ENCODE measurements at places on chromosomes 11 and 22. TPM values are rescaled to one million over a fixed set of nuclear protein-coding genes. Genes with fewer than 3 reads are reported as not detected.

DNA sequence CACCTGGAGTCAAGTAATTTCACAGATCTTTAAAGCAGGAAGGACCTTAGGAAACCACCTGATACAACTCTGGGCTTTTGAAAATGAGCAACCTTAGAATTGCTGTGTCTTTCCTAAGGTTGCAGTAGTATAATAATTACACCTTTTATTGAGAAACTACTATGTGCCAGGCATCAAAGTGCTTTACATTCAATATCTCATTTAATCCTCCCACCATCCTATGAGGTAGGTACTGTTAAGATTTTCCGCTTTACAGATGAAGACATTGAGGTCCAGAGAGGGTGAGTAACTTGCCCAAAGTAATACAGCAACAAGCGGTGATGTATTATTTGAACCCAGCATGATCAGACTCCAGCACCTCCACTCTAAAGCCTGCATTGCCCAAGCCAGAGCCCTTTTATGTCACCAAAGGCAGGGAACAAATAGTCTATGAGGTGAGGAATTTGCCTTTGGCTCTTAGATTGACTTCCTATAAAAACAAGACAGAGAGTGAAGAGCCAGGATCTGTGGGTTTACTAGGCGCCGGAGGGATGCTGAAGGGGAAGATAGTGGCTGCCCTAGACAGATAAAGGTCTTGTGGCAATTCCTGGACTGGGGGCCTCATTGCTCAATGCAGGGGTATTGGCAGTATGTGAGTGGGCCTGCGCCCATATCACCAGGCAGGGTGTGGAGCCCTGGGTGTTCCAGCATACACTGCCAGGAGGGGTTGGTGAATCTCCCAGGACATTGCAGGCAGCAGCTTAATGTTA lies 157.1 kb downstream of the FBXO7 start:
- DNase-seq = no peak

- DNase-seq = no peak
These were observed 406.6 kb upstream of the LARGE1 start for GRCh38 chr22:34326901-34327300.

DNA sequence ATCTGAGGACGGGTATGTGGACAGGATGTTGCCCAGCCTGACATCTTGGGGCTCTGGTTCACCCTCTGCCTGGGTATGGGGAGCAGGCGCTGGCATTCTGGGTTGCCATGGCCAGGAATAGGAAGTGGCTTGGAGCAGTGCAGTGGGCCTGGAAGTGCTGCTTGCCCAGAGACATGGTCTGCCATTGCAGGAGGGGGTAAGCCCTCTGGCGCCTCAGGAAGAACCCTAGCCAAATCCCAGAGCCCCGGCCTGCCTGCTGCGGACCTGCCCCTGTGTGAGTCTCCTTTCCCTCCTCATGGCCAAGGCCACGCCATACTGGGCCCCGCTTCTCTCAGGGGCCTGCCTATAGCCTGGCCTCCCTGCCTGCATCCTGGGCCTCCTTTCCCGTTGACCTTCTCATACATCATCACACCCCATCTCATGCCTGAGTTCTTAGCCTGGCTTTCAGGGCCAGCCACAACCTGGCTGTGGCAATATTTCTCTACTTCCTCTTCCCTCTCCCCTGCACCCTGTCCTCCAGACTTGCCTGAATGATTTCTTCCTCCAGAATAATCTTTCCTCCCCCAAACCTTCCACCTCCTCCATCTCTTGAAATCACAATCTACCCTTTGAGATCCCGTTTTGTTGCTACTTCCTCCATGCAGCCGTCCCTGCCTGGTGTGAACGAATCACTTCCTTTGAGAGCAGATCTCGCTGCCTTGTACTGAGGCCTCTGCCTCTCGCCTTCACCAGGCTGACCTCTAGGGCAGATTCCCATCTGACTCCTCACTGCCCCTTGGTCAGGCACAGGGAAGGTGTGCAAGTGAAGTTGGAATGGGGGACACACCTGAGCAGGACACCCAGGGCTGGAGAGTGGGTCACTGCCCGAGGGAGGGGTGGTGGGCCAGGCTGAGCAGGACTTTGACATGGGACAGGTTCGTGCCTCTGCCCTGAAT lies 5.2 kb downstream of the CAPN5 start:
- DNase-seq = peak; percentile 33

DNA sequence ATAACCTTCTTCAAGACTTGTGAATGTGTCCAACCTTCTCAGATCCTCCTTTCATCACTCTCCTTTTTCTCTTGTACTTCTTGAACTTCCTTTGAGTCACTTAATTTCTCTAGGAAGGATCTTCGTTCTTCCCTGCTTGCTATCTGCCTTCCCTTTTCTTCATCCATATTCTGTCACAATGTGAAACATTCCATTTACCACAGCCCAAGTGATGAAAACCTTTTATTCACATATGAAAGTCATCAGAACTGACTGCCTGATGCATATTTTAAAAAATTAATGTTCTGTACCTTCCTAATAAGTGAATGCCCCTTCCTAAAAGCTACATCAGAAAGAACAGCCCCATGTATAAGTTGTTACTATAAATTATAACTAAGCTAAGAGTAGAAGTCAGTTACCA lies 520.4 kb upstream of the LUZP2 start:
- no peak for DNase-seq

C11orf52 gene
- total RNA-seq = 1.7 TPM

Measured in Right ventricle myocardium superior (tissue), 1 donor.